ENCODE measurements at places on chromosomes 4 and X.

DNA sequence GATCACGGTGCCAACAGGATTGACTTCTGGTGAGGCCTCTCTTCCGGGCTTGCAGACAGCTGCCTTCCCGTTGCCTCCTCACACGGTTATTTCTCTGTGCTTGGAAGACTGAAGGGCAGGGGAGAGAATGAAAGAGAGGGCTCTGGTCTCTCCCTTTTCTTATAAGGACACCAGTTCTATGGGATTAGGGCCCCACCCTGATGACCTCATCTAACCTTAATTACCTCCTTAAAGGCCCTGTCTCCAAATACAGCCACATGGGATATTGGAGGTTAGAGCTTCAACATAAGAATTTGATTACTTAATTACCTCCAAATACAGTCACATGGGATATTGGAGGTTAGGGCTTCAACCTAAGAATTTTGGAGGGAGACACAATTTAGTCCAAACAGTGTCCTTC, 46.5 kb downstream of the EVC start:
- no peak for DNase-seq

DNA sequence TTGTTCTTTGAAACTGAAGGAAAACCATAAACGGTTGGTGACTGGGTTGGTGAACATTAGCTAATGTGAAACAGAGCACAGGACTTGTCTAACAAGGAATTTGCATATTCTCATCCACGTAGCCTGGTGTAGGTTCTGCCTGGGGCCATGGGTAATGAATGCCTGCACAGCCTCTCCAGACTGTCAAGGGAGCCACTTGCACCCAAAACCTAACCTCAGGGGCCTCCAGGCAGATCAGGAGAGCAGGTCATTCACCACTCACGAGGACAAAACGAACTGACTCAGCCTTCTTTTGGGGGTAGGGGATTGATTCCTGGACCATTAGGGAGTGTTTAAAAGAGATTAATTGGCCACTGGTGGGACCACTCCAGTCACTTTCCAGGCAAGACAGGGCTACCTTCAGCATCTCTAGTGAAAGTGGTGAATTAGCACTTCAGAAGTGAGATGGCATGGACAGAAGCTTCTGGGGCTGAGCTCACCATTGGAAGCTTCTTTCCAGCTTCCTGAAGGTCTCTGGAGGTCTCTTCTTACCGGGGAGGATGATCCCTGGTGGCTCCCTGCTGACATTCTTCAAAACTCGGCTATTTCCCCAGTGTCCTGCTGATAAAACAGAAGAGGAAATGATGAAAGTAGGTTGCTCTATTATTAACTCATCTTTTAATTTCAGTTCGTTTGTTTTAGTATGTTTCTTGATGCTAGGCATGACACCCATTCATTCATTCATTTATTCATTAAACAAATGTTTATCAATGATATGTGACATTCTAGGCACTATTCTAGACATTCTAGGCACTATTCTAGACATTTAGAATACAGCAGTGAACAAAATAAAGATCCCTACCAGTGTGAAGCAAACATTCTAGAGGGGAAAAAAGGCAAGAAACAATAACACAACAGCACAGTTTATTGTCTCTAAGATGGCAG, 104.5 kb upstream of the LNX1 start:
- DNase-seq = no peak

GRCh38 chr4:13348216-13348615, 135.9 kb downstream of the RAB28 start:
- no peak for DNase-seq

GRCh38 chrX:9597361-9598035, 132.6 kb downstream of the TBL1X start:
- no peak for DNase-seq

GRCh38 chrX:78624962-78625909, 33.9 kb downstream of the RTL3 start:
- DNase-seq = no peak

DNA sequence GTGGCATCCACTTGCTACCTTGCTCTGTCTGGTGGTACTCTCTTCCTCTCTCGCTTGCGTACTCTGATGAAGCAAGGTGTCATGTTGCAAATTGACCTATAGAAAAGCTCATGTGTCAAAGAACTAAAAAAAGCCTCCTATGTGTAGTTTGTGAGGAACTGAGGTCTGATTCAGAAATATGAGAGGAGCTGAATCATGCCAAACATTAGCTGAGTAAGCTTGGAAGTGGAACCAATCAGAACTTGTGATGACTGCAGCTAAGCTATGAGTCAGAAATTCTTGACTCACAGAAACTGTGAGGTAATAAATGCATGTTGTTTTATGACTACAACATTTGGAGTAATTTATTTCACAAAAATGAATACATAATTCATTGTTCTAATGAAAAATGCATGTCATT, 2138.8 kb downstream of the PCDH7 start:
- no peak for DNase-seq

GRCh38 chr4:74330295-74330750, 22.1 kb downstream of the EPGN start:
- DNase-seq = no peak

All from cortex of kidney (tissue), 1 donor.